ENCODE measurements at places on chromosomes 7 and 10.
A peak's percentile ranks its signal among the peaks of the same experiment; 100 is the strongest.

GRCh38 chr10:14190702-14191101 lies 140.0 kb downstream of the FRMD4A start:
- DNase-seq, result no peak

GRCh38 chr10:113530476-113530875 lies 22.4 kb upstream of the HABP2 start:
- no peak for DNase-seq

GRCh38 chr10:125076891-125077541 lies 83.3 kb downstream of the CTBP2 start:
- no peak for DNase-seq

GRCh38 chr10:84783386-84783785 lies 455.0 kb downstream of the CCSER2 start:
- no peak for DNase-seq

GRCh38 chr7:152912511-152912910 lies 153.0 kb downstream of the ACTR3B start:
- no peak for DNase-seq

DNA sequence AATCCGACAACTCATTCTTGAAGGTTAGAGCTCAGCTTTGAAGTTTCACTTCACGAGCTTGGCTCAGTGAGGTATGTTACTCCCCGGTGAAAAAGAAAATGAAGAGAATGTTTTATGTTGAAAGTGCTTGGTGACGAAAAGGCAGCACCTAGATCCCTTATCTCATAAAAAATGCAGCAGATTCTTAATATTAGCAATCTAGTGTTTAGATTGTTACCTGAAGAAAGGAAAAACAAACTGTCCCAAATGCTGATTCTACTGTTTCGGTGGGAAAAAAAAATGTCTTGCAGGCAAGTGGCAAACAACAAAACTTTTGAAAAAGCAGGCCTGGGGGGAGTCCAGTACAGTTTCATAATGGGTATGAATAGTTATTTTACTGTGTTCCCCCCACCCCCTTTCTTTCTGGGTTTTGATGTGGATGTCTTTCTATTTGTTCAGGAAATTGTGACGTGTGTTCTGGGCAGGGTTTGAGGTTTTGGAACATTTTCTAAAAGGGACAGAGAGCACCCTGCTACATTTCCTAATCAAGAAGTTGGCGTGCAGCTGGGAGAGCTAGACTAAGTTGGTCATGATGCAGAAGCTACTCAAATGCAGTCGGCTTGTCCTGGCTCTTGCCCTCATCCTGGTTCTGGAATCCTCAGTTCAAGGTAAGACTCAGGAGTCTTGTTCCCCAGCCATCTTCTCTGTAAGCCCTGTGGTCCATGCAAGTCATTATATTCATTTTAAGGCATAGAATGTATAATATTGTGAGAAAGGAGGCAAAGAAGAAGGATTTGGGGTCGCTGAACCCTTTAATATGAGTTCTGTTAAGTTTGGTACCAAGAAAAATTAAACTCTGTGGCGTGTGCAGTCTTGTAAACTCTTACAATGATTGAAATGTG lies at the start of gene SRGN:
Gene SRGN (plus strand): TSS at position 514 of the 881 bp plus-strand sequence. CDS start 55 bp downstream, at position 569.
- peak; percentile 54 for DNase-seq

DNA sequence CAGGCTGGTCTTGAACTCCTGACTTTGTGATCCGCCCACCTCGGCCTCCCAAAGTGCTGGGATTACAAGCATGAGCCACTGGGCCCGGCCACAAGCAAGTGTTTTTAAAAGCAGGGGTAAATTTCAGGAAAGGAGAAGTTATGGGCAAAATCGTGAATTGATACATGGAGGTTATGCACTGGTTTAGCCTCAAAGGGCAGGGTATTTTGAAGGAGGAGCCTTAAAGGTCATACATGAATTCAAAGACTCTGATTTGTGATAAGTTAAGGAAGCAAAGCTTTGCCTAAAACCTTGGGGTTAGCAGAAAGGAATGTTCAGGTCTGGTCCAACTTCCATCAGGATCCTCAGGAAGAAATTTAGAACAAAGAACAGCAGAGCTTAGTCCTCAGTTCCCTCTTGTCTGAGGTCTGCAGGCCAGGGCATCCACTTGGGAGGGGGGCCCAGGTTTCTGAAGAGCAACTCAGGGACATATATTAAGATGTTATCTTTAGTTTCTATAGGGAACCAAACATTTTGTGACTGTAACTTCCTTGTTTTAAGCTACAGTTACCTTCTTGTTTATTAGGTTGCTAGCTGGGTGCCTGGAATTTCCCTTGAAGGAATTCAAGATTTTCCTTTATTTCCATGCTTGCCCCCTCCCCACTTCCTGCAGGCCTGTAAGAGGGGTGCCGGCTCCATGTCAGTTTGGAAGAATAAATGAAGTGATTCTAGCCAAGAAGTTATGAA lies 2.8 kb upstream of the REPIN1 start:
- no peak for DNase-seq

GRCh38 chr7:370259-370625 lies 80.3 kb downstream of the FOXL3 start:
- no peak for DNase-seq

DNA sequence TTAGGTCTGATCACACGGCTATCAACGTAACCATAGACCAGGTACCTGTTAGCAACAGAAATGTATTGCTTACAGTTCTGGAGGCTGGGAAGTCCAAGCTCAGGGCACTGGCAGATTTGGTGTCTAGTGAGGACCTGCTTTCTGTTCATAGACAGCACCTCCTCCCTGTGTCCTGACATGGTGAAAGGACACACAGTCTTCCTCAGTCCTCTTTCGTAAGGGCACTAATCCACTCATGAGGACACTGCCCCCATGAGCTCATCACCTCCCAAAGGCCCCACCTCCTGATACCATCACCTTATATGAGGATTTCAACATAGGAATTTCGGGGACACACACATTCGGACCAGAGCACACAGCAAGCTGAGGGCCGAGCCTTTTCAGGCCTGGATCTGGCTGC lies 71.4 kb upstream of the BTBD16 start:
- DNase-seq, result no peak

DNA sequence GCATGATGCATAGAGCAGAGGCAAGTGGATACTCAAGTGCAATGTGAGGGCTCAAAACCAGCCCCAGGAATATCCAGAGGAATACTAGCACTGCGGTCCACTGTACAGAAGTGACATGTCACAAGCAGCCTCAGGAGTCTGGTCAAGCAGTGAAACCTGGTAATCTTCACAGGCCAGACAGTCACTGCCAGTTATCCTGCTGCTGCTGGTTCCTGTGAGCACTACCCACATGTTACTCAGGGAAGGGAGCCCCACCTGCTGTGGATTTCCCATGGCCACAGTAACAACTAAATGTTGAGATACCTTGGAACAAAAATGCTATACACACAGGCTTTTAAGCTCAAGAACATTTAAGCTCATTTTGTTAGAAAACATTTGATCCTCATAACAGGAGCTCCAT lies 103.0 kb downstream of the RNF133 start:
- no peak for DNase-seq

GRCh38 chr7:151460474-151460855 lies 20.5 kb upstream of the CRYGN start:
- peak; percentile 57 for DNase-seq

GRCh38 chr7:24733414-24734060 lies 23.7 kb downstream of the GSDME start:
- no peak for DNase-seq

DNA sequence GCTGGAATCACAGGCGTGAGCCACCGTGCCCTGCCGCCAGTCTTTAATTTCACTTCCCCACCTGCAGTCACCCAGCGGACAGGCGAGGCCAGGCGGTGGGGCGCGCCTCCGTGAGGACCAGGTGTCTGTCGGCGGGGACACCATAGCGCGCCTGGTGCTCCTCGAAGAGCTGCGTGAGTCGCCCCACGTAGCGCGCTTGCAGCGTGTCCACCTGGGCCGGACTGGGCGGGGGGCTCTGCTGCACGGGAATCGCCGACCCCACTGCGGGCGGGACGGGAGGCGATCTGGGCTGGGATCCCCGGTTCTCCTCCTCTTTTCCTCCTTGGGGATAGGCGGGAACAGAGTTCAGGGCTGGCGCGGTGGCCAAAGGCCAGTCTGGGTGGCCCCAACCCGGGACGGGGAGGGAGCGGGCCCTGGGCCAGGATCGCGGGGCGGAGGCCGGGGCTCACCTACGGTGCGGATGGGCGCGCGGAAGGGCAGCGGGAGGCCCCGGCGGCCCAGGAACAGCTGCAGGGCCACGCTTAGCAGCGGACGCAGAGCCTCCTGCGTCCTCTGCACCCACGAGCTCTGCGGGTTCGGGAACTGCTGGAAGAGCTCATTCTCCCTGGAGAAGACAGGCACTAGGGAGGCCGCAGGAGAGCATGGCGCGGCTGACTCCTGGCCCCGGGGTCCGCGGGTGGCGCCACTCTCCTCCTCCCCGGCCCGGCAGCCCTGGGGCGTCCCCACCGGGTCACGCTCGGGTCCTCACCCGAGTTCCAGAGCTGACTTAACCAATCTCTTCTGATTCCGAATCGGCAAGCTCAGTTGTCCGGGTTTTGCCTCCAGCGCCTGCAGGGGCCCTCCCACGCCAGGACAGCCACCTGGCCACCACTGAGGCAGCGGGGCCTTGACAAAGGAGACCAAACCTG lies 1.1 kb upstream of the MOGAT3 start:
- no peak for DNase-seq

DNA sequence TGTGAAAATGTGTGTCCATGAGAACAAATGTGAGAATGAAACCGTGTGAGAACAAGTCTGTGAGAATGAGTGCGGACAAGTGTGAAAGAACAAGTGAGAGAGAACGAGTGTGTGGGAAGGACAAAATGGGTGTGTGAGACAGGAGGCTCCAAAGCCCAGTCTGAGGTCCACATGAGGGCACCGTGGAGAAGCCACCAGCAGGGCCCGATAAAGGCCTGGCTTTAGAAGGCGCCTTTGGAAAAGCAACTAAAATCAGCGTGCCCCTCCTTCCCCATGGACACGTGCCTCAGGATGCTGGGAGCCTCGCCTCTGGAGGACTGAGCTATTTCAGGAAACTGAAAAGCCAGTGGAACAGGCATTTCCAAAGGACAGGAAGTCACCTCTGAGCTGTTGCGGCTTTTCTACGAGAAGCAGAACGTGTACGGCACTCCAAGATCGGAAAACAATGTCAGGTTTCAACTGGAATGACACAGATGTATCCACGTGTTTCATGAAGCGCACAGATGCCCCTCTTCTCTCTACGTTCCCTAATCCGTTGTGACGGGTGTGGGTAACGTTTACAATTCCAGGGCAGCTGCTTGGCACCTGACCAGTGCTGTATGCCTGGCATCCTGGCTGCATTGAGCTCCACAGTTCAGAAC lies 46.4 kb downstream of the ESYT2 start:
- peak; percentile 83 for DNase-seq

- DNase-seq, result no peak
Measured at GRCh38 chr7:130920122-130920521, 186.1 kb upstream of the KLF14 start.

GRCh38 chr7:44972562-44972961 lies 6.3 kb downstream of the MYO1G start:
- DNase-seq, result no peak

DNA sequence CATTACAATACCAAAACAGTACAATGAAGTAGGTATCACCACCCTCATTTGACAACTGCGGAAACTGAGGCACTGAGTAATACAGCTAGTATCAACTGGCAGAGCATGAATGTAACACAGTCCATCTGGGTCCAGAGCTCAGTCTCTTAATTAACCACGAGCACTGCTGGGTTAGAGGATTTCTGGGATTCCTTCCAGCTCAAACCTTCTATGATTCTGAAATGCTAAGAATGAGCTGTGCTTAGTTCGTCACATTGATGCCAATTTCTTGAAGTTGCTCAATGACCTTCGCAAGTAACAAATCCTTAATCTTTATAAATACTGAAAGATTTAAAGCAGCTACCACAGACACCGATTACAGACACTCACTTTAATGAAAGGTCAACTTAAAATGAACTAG lies 62.5 kb downstream of the SGMS1 start:
- no peak for DNase-seq

- no peak for DNase-seq
Measured at GRCh38 chr7:142434666-142435167, 176.9 kb upstream of the PRSS58 start.

DNA sequence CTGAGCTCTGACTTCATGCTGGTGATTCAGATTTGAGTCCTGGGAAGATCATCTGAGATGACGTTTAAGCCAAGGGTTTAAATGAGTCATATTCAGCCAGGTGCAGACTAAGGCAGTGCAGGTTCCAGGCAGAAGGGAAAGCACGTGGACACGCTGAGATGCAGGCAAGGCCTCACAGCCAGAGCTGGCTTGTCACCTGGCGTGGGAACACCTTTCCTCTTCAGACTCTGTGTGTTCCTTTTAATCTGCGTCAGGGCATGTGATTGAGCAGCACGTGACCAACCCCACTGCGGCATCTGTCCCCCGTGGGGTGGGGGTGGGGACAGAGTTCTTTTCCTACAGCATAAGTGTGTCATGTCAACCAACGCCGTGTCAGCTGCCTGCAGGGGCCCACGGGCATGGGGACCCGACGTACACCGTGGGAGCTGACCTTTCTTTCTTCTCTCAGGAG lies 10.7 kb upstream of the IDI2 start:
- DNase-seq, result peak; percentile 86

GRCh38 chr7:88355011-88355410 lies 48.3 kb upstream of the STEAP4 start:
- DNase-seq, result no peak

GRCh38 chr10:76874176-76874575 lies 763.4 kb downstream of the KCNMA1 start:
- peak; percentile 35 for DNase-seq

DNA sequence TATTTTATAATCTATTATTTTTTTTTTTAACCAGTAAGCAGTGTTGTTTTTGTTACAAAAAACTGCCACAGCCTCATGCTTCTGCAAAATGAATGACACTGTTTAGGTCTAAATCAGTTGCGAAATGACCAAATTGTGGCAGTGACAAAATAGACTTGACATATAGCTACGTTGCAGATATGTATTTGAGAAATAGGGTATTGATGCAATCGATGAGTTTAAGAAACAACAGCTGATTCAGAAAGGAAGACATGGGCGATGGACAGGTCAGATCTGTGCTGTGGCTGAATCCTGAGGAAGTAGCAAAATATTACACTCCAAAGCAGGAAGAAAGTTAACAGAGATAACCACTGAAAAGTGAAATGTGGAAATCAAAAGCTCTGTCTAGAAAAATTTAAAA lies 89.0 kb upstream of the STEAP4 start:
- DNase-seq, result no peak

- no peak for DNase-seq
Measured at GRCh38 chr7:48421357-48421756, 250.1 kb downstream of the ABCA13 start.

DNA sequence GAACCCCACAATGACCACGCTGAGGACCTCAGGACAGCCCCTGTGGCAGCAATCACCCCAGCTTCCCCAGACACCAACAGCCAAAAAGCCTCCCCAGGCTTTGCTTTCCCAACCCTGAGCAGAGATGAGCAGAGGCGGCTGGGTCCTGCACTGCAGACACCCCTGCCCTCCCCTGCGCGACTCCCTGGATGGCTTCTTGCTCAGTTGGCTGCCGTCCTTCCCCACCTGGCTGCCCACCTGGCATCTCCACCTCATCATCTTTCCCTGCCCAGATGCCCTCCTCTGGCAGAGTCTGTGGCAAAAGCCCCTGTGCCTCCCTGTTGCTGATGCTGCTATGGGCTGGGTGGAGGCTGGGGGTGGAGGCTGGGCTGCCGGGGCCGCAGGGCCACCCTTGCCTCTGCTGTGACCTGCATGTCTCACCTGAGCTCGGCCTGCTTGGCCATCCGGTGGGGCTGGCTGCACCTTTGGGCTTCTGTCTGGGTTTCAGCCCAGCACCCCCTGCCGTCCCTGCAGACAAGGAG lies 567.7 kb downstream of the TCERG1L start:
- DNase-seq, result no peak

All from gastrocnemius medialis (tissue), 4 donors.